Cerebellar nuclear complex (tissue), 1 donor: ENCODE measurements at places on chromosomes 4 and X.

DNA sequence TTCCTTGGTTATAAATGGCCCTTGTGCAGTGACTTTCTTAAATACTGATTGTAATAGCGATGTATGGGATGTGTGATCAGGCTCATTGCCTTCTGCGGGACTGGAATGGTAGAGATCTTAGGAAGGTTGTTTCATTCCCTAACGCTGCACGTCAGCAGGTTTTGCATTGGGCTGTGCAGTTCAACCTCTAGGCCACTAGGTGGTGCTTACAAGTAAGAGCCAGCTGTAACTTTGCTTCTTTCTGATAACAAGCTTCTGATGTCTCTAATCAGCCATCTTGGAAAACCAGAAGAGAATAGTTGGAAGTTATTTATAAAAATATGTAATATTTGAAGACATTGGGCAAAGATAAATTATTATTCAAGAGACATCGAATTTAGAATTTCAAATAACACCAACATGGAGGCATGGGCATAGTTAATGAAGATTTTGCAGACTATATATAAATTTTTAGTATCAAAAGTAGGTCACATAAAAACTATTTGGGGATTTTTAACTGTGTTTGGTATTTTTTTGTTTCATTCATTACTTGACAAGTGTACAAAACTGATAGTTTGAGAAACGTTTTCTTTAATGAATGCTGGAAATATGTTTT lies 339.7 kb upstream of the PCDH7 start:
- no peak for DNase-seq

DNA sequence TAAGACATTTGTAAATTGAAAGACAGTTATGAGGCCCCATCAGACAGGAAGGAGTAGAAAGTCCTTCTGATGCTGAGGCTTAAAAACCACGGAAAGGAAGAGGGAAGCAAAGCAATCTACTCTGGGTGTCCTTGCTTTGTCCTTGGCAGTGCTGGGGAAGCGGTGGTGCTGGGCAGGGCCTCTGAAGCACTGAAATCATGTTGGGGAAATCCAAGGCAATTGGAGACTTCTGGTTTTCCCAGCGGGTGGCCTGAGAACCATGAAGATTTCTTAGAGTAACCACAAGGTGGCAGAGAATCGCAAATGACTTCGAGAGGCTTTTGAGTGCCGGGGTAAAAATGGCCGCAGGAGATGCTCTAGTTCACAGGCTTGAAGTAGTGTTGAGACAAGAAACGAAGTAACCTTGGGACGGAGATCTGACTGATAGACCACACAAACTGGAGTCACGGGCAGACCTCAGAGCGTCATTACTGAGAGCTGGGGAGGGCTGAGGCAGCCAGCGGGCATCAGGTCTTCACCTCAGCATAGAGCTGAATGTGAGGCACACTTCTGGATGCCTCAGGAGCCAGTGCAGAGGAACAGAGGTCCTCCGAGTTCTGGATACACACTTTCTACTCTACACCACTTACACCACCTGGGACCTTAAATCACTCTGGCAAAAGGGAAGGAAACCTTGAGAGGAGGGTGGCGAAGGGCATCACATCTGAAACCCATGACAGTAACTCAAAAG lies 130.7 kb upstream of the GPRIN3 start:
- no peak for DNase-seq

DNA sequence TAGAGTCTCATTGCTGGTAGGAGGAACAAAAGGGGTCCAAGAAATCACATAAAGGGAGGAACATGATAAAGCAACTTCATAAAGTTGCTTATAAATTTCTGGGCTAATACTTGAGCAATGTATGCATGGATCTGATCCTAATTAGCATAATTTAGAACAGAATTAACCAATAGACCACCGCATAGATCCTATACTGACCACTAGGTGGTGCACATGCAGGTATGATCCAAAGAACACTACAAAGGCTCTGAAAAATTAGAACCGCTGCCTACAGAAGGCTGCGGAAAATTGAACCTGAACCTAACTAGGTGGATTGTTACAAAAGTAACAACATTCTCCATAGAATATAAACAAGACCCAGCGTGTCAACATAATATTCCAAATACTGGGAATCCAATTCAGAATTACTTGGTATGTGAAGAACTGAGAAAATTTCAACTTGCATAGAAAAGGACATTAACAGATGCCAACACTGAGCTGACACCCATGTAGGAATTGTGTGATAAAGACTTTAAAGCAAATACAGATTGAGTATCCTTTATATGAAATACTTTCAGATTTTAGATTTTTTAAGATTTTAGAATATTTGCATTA lies 23.3 kb downstream of the BRCC3 start:
- DNase-seq = no peak

DNA sequence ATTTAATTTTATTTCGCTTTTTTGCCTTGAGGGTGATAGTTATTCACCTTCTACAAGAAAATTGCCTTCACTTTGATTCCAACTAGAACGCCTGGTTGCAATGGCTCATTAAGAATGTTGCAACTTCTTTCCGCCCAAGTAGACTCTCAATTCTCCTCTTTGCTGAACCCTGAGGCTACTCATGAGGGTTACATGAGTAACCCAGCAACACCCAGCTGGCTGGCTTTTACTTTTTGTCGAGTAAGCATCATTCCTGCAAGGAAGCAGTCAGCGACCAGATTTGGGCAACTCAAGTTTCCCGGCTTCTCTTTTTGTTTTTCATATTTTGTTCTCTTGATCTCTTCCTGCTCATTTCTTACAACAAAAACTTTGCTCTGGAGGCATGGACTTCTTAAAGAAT lies 495.4 kb downstream of the PACRGL start:
- DNase-seq = no peak

DNA sequence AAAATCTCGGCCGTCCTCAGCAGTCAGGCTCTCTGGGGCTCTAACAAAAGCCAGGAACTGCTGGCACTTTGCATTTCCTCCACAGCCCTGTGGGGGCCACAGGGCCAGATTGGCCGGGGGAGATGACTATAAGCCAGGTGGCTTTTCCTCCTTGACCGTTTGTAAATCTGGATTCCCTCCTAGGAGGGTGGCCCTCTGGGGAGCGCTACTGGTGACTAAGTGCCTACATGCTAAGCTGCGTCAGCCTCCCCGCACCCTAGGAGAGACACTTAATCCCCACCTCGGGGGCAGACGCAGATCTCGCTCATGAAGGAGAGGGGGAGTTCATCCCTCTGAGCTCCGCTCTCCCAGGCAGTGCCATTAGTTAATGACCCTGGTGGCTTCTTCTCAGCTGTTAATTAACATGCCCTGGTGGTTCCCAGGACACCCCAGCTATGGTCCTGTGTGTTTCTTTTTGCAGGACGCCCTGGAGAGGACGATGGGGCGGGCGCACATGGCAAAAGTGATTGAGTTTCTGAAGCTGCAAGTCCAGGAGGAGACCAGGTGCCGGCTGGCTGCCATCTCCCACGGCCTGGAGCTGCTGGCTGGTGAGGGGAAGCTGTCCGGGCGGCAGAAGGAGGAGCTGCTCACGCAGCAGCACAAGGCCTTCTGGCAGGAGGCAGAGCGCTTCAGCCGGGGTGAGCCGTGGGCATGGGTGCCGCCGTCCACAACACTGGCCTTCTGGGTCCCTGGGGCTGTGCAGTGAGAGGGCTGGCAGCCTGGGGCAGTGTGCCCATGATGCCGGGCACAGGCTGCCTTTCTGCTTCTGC lies 41.6 kb downstream of the EVC start:
- no peak for DNase-seq

DNA sequence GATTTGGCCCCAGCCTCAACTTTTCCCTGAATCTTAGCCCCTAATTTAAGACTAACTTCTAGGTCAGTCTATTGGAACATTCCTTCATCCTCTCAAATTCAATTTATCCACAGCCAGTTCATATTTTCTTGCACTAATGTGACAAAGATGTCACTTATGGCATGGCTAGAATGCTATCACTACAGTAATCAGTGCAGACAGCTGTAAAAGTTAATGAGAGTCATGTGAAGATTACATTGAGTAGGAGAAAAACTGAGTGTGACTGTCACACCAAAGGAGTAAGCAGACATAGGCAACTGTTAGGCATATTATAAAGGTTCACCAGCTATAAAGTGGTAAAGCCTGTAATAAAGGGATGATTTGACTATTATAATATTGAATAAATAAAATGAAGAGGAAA lies 42.6 kb downstream of the GABRG1 start:
- DNase-seq = no peak

DNA sequence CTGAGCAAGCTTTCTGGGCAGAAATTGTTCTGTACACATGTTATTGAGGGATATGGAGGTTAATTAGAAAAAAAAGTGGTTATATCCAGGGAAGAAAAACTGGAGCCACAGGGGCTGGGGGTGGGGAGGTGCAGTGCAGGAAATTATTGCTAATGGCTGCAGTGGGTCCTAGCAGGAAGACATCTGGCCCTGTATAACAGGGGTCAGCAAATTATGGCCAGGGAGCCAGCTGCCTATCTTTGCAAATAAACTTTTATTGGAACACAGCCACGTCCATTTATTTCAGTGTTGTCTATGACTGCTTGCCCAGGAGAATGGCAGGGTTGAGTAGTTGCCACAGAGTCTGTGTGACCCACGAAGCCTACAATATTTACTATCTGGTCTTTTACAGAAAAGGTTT lies 23.4 kb upstream of the PRPS2 start:
- DNase-seq = no peak

DNA sequence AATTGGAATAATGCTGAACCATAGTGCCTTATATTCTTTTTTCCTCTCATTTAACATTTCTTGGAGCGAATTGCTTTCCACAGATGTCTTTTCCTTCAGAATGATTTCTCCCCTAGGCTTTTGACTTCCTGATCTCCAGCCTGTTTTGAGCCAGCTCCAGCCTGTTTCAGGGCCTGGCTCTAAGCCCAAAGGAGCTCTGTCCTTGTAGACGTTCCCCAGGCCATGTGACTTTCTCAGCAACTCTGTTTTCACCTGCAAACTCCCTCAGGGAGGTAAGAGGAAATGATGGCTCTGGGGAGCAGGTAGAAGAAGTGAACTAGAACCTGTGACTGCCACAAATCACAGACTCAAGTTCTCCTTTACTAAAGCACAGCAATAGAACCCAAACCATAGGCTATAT lies 89.1 kb downstream of the AKAP4 start:
- no peak for DNase-seq

DNA sequence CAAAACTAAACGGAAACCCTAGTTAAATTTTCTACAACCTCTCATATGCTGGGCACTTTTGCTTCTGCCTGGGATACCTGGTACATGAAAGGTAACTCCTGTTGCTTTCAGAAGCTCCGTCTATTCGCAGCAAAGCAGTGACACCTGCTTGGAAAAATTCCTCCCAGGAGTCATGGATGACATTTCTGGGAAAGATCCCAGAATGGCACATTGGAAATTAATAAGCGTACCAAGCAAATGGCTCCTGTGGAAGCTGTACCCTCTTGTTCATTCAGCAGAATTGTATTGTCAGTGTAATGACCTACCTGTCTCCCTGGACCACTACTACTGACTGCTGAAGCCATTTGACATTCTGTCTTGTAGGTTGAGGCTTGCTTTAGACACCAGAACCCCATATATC lies 349.7 kb upstream of the NOCT start:
- DNase-seq = no peak

DNA sequence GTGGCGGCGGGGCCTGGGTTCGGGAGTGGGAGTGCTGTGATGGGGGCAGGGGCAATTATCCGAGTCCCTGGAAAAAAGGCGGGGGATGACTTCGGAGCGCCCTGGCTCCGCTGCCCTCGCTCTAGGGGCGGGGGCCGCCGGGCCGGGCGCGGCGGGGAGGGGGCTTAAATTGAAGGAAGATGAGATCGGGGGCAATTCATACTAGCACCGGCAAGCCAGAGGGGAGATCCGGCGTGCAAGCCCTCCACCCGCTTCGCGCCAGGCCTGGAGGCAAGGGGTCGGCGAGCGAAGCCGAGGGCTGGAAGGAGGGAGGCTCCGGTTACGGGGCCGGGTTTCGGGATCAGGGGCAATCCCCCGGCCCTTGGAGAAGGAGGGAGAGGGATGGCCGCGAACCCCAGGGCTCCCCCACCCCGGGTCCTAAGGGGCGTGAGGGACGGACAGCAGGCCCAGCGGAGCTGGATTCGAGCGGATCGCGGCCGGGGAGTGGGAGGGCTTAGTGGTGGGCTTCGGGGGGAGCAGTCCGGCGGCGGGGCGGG lies 1.2 kb downstream of the BCORL1 start:
- no peak for DNase-seq

GRCh38 chrX:106481341-106481740 lies 130.4 kb upstream of the RADX start:
- no peak for DNase-seq

DNA sequence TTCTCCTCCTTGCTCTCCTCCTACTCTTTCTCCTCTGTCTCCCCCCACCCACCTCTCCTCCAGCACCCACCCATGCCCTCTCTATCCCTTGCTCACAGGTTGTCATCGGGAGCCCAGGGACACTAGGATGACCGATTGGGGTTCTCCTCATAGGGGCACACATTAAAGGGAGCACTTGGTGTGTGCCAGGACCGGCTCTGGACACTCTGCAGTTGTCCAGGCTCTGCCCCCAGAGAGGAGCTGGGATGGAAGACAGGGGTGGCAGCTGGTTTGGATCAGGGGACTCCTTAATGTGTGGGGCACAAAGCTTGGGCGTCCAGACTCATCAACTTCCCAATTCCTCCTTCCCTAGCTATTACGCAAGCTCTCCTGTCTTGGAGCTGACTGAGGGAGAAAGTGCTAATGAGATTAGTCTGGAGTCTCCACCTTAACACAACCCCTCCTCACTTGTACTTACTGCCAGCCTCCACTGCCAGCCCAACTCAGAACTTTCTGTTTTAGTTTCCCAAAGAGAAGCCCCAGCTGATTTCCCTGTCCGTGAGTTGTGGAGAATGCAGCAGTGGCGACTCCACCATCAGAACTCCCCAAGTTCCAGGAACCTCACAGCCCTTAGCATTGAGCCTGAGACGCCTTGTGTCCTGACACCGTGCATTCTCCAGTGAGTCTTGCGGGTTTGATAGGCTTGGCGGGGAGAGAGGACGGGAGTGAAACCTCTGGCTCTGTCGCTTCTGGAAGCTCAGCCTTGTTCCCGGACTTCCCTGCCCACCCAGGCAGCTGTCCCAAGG lies 52.2 kb downstream of the CXorf49B start:
- DNase-seq = no peak

DNA sequence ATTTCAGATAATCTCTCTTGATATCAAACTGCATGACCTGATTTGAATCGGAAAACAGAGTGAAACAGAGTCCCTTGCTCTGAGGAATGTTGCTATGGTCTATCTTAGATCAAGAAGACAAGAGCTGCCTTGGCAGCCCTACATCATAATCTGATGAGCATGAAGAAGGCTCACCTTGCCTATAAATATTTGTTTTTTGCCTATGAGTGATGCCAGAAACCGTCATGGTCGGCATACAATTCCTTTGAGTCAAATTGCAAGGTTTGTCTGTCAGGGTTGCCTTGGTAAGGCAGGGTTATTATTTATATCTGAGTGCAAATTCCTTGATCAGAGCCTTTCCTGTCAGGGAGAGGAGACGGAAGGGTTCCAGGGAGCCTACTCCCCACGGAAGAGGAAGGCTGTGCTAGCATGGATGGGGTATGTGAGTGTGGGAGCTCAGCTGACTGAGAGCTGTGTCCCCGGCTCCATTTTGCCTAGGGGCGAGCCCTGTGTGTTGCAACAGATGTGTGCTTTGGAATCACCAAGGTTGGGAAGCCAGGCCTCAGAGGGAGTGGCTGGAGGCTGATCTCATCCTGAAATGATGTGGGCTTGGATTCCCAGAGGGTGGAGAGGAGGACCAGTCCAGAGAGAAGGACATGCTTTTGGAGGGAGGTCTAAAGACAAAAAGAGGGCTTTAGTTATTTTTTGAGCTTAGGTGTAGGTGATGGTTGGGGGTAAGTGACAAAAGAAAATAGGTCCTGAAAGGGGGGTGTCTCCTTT lies 43.6 kb downstream of the RTL9 start:
- no peak for DNase-seq

- DNase-seq = no peak
Observed at GRCh38 chr4:1279253-1279652, 10.4 kb upstream of the MAEA start.

GRCh38 chr4:43049326-43049725 lies 156.8 kb downstream of the GRXCR1 start:
- no peak for DNase-seq
